ENCODE measurements at places on chromosomes 5 and 9.

GRCh38 chr5:169757016-169757415 lies 119.9 kb downstream of the DOCK2 start:
- no peak for DNase-seq

DNA sequence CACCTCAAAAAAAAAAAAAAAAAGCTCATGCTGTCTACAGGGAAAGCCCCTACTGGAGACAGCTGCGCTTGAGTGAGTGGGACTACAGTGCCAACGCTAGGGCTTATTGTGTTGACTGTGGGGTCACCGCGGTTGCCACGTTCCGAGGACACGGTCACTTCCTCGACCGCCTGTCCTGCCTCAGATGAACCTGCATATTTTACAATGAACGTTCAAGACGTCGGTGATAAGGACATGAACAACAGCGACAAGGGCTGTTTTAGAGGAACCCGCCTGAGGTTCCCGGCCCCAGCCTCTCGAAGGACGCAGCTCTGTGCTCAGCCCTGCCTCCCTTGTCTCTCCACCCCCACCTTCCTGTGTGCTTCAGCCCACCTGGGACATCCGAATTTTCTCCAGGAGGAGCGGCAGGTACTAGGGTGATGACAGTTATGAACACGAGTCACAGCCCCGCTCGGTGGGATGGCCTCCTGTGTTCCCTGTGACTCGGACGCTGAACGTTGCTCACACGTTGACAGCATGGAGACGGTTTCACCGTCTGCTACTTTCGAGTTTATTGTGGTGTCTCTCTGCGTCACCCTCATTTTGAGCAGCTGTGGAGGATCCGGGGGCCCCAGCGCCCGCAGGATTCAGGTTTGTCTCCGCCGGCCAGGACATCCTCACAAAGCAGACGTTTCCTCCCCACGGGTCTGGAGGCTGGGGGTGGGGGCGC lies 11.3 kb upstream of the DIPK1B start:
- peak; percentile 85 for DNase-seq

- DNase-seq: no peak
Observed at GRCh38 chr9:101478906-101479305, 43.3 kb upstream of the ALDOB start.

- no peak for DNase-seq
Observed at GRCh38 chr5:124234022-124234769, 512.2 kb downstream of the ZNF608 start.

DNA sequence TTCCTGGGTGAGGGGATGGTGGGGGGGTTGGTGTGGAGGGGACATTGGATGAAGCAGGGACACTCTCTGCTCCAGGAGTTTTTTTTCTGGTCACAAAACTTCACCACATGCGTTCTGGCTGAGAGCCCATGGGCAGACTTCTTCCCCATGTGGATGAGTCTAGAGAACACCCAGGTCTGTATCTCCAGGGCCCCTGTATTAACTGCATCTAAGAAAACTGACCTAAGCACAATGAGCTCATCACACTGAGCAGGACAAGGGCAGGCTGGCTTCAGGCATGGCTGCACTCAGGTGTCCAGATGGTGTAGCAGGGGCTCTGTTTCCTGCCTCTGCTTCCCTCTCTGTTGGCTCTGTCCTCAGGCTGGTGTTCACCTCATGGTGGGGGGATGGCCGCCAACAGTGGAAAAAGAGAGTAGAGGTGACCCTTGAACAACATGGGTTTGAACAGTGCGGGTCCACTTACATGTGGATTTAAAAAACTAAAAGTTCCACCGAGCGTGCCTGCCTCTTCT lies 85.3 kb upstream of the STC2 start:
- DNase-seq: no peak

- DNase-seq: no peak
Observed at GRCh38 chr5:178385496-178385890, 152.9 kb upstream of the PHYKPL start.

DNA sequence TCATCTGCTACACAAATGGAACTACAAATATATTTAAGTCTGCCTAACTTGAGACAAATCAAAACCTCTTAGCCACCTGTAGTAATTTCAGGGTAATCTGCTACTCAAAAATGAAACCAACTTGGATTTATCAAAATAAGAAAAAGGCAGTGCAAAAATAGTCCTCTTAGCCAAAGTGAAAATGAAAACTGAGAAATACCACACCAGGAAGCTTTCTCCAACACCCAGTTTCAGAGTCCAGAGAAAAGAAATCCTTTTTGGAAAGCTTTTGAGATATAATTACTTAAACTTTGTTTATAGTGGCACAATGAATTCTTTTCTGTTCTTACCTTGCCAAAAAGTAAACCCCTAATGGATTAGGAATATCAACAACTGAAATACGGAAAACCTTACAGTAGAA lies 990.4 kb downstream of the EFNA5 start:
- no peak for DNase-seq

- DNase-seq: no peak
Observed at GRCh38 chr9:21568484-21568883, 86.4 kb upstream of the IFNE start.

- no peak for DNase-seq
Observed at GRCh38 chr9:113950195-113951031, 74.3 kb downstream of the ZNF618 start.

DNA sequence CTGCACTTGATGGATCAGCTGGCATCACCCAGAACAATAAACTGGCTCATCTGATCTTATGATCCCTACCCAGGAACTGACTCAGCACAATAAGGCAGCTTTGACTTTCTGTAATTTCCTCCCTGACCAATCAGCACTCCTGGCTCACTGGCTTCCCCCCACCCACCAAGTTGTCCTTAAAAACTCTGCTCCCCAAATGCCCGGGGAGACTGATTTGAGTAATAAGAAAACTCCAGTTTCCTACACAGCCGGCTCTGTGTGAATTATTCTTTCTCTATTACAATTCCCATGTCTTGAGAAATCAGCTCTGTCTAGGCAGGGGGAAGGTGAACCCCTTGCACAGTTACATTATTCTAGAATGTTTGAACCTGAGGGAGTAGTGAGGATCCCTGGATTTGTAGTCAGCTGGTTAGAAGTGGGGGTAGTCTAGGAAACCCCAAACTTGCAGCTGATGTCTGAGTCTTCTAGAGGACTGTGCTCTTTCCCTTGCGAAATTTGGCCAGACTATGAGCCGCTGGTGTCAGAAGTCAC lies 111.7 kb upstream of the NEK6 start:
- DNase-seq: no peak

- no peak for DNase-seq
Observed at GRCh38 chr5:123279136-123279535, 144.1 kb downstream of the CEP120 start.

DNA sequence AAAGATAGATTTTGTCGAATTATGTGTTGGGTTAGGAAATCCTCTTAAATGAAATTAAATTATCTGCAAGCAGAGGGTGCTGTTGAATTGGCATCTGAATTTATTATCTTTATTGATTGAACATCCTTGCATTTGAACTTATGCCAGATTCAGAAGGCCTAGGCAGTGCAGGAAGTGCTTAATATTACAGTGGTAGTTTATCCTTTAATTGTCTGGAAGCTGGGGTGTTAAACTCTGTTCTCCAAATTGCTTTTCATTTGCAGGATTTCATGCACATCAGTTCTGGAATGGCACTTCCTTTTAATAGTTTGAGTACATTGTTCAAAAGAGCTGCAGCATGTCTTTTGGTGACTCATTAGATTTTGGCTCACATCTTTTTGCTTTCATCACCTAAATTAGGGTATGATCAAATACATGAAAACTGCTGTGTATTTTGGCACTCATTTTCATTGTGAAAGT lies 186.3 kb downstream of the KDM4C start:
- DNase-seq: no peak

GRCh38 chr5:34695275-34696027 lies 39.3 kb downstream of the RAI14 start:
- DNase-seq: peak; percentile 35

DNA sequence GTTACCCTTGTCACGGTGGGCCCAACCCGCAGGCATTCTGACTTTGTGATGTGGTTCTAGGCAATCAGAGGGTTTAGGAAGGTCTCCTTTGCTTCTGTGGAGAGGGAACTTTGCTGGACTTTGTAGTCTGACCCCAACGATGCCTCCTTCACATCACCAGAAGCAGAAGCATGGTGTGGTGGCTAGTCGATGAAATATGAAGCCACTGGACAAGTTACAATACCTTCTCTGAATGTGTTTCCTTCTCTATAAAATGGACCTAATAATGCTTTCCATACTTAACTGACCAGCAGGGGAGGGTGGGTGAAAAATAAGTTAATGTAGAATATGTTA lies 607 bp downstream of the SPEF2 start:
- no peak for DNase-seq

- no peak for DNase-seq
Observed at GRCh38 chr5:107764976-107765804, 94.5 kb upstream of the EFNA5 start.

- no peak for DNase-seq
Observed at GRCh38 chr5:124065508-124065907, 553.5 kb downstream of the CSNK1G3 start.

DNA sequence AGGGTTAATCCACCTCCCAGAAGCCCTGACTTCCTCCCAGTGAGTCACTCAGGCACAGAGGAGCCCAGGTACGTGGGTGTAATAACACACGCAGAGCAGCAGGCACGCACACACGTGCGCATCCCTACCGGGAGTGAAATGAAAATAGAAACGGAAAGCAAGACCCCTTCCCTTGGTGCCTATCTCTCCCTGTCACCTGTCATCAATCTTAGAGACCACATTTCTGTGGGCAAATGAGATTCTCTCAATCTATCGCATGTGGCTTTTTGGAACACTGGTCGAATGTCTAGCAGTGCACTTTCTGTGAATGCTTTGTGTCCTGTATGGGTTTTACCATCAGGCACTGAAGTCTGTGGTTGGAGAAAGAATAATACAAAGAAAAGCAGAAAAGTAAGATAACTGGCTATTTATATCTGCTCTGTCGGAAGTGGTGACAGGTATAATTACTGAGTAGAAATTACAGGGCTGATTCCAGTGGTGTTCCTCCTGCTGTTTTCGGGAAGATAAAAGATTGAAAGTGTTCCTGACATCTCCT lies 137.7 kb upstream of the GRIA1 start:
- no peak for DNase-seq

DNA sequence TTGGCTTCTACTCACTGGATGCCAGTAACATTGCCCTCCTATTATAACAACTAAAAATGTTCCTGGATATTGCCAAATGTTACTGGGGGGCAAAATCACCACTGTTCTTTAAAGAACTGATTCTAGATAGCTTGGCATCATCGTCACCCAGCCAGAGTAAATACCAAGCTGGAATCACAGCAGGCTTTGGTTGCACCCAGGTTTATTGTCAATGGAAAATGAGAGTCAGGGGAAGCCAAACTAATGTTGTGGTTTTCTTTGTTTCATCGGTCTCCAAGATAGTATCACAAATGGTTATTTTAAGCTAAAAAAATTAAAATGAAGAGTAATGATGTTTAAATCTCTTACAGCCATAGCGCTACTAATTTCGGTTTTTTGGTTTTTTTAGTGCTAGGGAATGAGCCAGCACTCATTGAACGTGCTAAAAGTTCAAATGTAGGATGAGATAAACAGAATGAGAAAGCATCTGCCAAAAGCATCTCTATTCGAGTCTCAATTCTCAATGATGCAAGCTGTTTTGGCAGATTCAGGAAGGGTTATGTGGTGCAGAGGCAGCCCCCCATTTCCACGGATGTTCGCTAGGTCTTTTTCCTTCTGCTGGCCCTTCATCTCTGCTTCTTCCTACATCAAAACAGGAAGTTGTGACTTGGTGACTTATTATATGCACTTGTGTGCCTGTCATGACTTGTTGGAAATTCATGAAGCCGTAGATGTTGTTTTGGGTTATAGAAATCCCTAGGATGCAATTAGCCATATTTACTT lies 558.0 kb downstream of the EBF1 start:
- DNase-seq: no peak

DNA sequence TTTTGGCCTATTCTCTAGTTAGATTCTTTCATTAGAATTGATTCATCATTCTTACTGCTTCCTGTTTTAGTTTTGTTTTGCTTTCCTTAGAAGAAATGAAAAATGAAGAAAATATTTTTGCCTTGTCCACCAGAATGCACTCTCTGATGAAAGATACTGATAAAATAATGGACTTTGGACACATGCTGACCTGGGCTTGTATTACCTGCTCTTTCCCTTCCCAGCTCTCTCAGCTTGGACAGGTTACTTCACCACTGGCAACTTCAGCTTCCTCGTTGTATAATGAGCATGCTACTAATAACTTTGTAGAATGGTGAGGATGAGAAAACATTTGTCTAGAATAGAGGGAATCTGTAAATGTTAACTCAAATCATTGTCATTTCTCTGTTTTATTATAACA lies 1468.1 kb upstream of the WWC1 start:
- DNase-seq: no peak

GRCh38 chr5:2698581-2698980 lies 52.9 kb downstream of the IRX2 start:
- no peak for DNase-seq

DNA sequence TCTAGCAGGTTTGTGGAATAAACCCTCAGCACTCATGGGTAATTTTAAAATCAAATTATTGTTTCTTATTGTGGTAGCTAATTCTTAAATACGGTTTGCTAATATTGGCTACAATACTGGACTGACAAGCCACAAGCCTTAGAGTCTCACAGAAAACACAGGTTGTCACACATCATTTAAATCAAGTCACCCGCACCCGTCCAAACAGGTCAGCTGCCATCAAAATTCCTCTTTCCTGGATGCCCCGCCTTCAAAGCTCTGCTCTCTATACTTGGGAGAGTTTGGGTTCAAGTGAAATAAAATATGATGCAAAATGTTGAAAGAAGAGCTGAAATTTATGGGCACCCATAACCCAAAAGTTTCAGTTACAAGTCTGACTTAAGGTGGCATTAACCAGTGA lies 12.3 kb upstream of the SUSD1 start:
- DNase-seq: no peak

DNA sequence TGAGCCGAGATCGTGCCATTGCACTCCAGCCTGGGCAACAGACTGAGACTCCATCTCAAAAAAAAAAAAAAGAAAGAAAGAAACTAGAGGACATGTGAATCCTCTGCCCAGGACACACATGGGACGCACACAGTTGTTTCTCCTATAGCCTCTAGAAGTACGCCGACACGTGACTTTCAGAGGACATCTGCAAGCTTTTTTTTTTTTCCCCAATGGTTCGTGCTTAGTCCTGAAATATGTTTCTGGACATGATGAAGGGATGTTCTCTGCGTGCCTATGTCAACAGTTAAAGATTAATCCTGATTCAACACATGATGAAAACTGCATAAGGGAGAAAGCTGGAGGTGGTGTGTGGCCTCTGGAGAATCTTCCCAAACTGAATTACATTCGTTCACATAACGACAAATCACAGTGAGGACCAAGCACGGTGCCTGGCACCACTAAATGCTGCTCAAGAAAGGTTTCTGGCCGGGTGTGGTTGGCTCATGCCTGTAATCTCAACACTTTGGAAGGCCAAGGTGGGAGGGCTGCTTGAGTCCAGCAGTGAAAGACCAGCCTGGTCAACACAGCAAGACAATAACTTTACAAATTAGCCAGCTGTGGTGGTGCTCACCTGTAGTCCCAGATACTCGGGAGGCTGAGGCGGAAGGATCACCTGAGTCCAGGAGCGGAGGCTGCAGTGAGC lies 9.8 kb downstream of the COL23A1 start:
- no peak for DNase-seq

- DNase-seq: no peak
Observed at GRCh38 chr5:138128334-138128733, 10.9 kb downstream of the NME5 start.

- DNase-seq: no peak
Observed at GRCh38 chr5:77277759-77278158, 67.3 kb downstream of the PDE8B start.

- no peak for DNase-seq
Observed at GRCh38 chr5:16803831-16804230, 132.3 kb downstream of the MYO10 start.

- DNase-seq: no peak
Observed at GRCh38 chr9:129781131-129781530, 21.9 kb upstream of the TOR1B start.
